ENCODE measurements at places on chromosomes 5 and 9.

DNA sequence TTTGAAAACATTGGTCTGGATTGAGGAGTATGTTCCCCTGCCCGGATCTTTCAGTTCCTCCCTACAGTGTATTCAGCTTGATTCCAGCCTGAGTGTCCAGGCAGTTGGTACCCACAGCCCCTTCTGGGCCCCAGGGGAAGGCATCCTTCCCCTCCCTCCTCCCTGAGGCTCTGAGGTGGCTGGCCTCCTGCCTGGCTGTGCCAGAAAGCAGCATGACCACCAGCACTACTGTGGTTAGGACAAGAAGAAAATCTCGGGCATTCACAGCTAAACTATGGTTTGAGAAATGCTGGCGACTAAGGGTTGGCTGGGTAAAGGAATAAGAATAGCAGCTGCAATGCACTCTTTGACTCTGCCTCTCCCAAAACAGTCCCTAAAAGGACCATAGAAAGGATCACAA is 84.6 kb upstream of the LIFR start:
- no peak for ATAC-seq

DNA sequence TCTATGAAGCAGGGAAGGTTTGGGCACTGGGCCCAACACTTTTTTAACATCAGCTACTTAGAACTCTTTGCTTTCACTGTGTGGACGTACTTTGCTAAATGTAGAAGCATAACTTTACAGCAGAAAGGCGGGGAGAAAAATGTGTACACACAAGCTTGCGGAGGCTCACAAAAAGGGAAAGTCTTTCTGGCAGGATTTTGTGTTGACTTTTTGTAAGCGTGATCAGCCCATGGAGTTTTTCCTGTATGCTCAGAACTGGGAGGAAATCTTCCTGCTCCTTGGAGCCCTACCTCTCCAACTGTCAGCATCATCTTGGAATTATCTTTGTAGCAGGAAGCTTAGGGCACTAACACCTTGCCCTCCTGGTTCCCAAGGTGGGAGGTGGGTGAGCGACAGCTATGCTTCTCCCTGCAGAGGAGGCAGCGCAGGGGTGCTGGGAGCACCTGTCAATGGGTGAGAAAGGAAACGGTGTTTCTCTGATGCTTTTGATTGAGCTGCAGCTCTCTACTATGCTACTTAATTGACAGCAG is 321.9 kb downstream of the GADD45G start:
- no peak for ATAC-seq

DNA sequence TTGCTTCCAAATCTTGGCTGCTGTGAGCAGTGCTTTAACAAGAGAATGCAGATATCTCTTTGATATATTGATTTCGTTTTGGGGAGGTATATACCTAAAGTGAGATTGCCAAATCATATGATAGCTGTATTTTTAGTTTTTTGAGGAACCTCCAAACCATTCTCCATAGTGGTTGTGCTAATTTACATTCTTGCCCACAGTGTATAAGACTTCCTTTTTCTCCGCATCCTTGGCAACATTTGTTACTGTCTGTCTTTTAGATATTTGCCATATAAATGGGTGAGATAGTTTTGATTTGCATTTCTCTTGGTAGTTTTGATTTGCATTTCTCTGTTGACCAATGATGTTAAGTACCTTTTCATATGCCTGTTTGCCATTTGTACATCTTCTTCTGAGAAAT is 10.0 kb upstream of the PLK2 start:
- no peak for ATAC-seq

GRCh38 chr5:75756981-75757380 is 39.7 kb upstream of the POC5 start:
- no peak for ATAC-seq

GRCh38 chr5:83488271-83488670 is 16.7 kb downstream of the VCAN start:
- ATAC-seq, result no peak

DNA sequence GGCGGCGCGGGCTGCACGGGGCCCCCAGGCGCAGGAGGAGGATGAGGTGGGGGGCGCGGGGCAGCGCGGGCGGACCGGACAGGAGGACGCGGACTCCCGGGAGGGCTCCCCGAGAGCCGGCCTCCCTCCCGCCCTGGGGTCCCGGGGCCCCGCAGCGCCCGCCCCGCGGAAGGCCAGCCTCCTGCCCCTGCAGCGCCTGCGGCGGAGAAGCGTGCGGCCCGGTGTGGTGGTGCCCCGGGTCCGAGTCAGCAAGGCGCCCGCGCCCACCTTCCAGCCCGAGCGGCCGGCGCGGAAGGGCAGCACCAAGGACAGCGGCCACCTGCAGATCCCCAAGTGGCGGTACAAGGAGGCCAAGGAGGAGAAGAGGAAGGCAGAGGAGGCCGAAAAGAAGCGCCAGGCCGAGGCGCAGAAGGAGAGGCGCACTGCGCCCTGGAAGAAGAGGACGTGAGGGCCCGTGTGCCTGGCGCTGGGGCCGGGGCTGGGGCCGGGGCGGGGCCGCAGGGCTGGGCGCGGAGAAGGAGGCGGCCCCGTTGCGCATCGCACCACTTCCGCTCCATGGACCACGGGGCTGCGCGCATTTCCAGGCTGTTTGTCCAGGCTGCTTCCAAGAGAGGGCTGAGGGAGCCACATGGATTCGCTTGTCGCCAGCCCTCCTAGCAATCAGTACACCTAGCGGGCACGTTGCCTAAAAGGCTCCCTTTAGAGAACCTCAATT is 86.0 kb downstream of the ANKRD33B start:
- ATAC-seq, result peak; percentile 60

GRCh38 chr5:90530736-90531487 is 1.5 kb upstream of the LYSMD3 start:
- no peak for ATAC-seq

DNA sequence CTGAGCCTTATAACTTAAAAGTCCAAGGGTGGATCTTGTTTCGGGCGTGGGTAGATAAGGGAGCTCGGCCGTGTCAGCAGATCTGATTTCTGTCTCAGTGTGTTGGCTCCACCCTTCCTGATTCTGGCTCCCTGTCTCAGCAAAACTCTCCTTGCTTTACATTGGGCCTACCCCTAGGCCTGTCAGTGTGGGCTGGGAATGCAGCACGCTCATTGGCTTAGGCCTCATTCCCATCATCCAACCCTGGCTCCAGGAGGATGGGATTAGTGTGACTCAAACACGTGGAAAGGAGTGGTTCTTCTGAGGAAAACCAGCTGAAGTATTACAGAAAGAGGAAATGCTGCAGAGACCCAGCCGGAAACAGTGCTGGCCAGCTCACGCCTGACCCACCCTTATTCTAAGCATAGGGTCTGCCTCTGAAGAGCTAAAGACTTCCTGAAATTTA is 59.9 kb downstream of the ZFAND5 start:
- peak; percentile 91 for ATAC-seq

DNA sequence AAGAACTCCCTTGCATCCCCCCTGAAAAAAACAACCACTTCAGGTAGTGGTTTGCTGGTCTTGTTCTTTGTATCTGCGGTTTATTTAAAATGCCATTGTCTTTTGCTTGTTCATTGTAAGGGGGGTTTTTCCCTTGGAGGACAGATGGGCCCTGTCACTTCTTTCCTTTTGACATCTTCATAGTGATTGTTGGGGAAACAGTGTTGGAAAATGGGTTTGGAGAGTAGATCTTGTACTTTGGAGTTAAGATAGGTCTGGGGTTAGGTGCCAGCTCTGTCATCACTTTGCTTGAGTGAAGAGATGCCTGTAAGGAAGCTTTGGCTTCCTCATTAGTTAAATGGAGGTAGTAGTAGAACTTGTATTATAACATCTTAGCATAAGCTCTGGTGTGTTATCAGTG is 112.4 kb downstream of the KDM4C start:
- no peak for ATAC-seq

GRCh38 chr9:116160676-116161571 is 7.3 kb downstream of the PAPPA start:
- ATAC-seq, result no peak

DNA sequence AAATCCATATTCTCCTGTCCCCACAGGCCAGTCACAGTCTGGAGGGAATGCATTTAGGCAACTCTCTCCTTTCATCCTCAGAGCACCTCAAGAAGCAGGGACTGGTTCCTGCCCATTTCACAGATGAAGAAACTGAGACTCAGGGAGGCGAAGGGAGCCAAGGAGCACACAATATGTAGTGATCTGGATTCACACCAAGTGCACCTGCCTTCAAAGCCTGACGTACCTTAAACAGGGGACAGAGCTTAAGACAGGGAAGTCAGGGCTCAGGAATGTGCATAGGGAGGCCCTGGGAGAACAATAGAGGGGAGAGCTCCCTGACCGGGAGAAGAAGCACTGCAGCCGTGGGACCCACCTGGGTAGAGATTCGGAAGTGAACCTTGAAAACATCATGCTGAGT is 83.0 kb downstream of the GABBR2 start:
- ATAC-seq, result no peak

DNA sequence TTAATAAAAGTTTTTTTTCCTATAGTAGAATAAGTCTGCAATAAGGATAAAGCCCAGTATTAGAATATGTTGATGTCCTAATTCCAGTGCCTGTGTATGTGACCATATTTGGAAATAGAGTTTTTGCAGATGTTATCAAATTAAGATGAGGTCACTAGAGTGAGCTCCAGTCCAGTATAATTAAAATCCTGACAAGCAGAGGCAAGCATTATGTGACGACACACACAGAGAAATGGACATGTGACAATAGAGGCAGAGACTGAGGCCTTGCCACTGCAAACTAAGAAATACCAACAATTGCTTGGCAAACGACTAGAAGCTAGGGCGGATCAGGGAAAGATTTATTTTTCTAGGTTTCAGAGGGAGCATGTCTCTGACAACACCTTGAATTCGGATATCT is 216.4 kb upstream of the CYLC2 start:
- no peak for ATAC-seq

DNA sequence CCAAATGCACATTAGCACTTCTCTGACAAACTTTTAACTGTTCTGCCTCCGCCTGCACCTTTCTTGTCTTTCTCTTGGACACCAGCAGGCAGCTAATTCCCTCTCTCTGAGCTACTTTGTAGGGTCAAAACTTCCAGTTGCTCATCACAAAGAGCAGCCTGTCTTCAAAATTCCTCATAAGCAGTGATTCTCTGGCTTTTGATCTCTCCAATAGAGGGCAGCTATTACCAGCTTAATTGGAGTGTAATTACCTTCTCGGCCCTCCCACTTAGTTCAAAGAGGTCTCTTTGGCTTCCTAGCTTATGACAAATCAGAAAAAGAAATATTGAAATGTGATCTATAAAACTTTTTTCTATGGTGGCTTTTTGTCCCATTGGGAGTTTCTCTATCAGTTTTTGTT is 43.6 kb upstream of the RAD23B start:
- no peak for ATAC-seq

- no peak for ATAC-seq
Measured at GRCh38 chr5:106121972-106122605, 1548.6 kb downstream of the EFNA5 start.

DNA sequence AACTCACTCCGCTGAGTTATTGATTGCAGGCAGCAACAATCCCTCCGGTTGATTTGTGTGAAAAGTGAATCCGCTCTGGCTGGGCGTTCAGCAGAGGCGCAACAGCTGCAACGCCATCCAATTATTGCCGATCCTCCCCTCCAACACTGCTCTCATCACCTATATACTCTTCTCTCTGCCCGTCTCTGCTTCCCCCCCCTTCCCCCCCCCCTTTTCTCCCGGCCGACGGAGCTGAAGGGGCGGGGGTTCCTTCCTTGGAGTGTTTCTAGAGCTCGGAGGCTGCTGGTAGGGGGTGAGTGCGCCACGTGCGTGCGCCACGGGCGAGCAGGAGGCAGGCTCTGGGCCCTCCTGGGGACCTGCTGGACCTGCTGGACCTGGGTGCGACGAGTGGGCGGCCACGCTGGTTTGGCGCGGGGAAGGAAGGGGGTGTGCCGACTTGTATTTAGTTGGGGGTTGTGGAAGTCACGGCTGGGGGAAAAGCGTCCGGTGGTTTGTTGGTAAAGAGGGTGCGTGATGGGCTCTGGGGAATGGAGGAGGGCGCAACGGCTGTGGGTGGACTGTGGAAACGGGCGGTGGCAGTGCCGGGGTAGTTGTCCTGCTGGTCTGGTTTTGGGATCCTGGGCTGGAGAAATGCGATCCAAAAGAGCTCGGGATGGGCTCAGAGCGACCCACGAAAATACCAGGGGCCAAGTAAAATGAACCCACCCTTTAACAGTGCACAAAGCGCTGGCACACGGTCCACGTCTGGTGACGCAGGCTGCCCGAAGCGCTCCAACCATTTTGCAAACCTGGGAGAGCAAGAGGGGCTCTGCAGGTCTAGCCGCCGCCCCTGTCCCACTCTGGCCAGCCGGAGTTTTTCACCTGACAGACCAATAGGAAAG is 6.4 kb upstream of the MEF2C start:
- ATAC-seq, result peak; percentile 81

DNA sequence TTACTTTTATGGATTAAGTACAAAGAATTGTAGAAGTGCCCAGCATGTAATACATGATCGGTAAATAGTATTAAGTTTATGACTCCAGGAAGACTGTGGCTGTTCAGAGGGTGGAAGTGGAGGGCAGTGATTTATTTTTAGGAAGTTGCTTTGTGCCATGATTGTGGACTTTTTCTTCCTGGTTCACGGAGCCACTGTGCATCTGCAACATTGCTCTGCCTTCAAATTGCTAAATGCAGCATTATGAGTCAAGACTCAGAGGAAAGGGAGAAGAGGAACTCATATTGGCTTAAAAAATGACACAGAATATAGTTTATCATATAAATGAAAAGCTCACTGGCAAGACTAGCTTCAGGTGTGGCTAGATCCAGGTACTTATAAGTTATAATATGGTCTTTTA is 301.5 kb downstream of the KCTD16 start:
- no peak for ATAC-seq

- ATAC-seq, result no peak
Measured at GRCh38 chr9:89139455-89139854, 39.2 kb downstream of the SHC3 start.

GRCh38 chr5:54176066-54176830 is 134.1 kb downstream of the ARL15 start:
- no peak for ATAC-seq

- ATAC-seq, result no peak
Measured at GRCh38 chr9:108217431-108218349, 638.1 kb downstream of the ACTL7B start.

- no peak for ATAC-seq
Measured at GRCh38 chr5:112742424-112742823, 4.7 kb downstream of the APC start.

GRCh38 chr9:95021166-95021886 is 294.8 kb downstream of the AOPEP start:
- ATAC-seq, result no peak

GRCh38 chr5:174945853-174946252 is 221.5 kb downstream of the MSX2 start:
- no peak for ATAC-seq

GRCh38 chr9:135663857-135664256 is 748 bp downstream of the LCN9 start:
- ATAC-seq, result no peak

DNA sequence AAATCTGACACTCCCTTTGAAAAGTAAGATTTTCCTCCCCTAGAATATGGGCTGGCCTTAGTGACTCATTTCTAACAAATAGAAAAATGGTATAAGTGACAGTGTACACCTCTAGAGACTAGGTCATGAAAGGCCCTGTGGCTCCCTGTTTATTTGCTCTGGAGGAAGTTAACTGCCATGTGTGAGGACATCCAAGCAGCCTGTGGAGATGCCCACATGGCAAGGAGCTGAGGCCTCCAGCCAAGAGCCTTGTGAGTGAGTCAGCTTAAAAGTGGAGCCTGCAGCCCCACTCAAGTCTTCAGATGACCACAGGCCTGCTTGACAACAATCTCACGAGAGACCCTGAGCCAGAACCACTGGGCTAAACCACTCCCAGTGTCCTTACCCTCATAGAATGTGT is 128.1 kb upstream of the LHFPL2 start:
- ATAC-seq, result no peak
